Activated naive CD8-positive, alpha-beta T cell treated with anti-CD3 and anti-CD28 coated beads for 36 hours (primary cell): ENCODE measurements at places on chromosomes 6 and 20.

- DNase-seq: no peak
These were observed 21.6 kb upstream of the TNFAIP3 start for GRCh38 chr6:137845460-137845859.

DNA sequence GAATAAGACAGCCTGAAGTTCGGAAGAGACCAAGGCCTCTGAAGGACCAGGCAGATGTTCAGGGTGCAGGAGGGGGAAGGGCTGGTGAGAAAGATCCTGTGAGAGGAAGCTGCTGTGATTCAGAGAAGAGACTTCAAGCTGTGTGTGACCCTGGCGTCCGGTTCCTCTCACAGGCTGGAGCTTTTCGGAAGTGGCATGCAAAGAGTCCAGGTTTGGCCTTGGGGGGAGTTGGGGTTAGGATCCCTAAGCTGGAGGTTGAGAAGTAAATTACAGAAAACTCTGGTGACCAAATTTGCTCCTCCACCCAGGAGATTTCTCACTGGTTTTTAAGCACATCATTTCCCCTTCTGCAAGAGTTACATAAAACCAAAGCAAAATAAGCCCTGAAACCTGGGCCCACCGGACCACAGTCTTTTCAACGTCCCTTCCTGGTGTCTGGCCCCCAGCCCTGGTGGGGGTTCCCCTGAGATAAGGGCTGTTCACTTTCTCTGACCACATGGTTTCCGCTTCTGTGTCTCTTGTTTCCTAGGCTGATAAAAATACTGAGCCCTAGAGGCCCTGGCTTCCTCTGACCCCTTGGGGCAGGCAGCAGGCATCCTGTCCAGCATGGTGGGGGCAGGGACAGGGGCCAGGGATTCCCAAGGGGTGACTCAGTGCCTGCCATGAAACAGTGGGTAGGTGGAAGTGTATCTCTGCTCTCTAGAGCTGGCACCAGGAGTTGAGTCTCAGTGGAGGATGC lies 12.0 kb upstream of the LTA start:
- DNase-seq: peak; percentile 66

DNA sequence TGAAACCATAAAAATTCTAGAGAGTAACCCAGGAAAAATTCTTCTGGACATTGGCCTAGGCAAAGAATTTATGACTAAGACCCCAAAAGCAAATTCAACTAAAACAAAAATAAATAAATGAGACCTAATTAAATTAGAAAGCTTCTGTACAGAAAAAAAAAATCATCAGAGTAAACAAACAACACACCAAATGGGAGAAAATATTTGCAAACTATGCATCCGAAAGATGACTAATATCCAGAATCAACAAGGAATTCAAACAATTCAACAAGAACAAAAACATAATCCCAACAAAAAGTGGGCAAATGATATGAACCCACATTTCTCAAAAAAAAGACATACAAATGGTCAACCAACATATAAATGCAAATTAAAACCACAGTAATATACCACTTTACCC lies 242.6 kb upstream of the CDYL start:
- DNase-seq: no peak

- peak; percentile 8 for DNase-seq
These were observed 10.1 kb upstream of the CALHM6 start for GRCh38 chr6:116450769-116451740.
